ENCODE measurements at places on chromosomes 11 and 22. TPM values are rescaled to one million over a fixed set of nuclear protein-coding genes. Genes with fewer than 3 reads are reported as not detected.
A peak's percentile ranks its signal among the peaks of the same experiment; 100 is the strongest.

DNA sequence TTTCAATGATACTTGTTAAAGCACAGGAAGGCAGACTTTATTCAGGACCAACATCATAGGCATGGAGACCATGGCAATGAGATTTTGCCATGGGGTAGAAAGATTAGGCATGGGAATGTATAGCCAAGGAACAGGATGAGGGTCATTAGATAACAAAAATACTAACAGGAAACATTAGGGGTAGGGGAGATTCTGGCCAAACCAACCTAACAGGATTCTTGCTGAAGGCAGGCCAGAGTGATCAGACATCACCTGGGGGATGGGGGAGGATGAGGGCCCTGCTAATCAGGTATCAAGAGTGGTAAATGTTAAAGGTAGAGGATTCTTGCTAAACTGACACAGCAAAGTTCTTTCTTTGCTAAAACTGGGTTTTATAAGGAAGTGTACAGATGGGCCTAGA is 481.8 kb downstream of the ETS1 start:
- no peaks in the 10 kb centered on the region for H3K27me3 ChIP-seq
- H3K4me1 ChIP-seq = no peaks in the 10 kb centered on the region

- DNase-seq = no peak
- no peak overlapping the region for H3K27ac ChIP-seq
- no peaks in the 10 kb centered on the region for H3K27me3 ChIP-seq
- H3K4me1 ChIP-seq = peaks cover 8% of the 10 kb centered on the region
- H3K36me3 ChIP-seq = no peaks in the 10 kb centered on the region
These were observed 2.5 kb upstream of the SUSD2 start for GRCh38 chr22:24178502-24179440.

DNA sequence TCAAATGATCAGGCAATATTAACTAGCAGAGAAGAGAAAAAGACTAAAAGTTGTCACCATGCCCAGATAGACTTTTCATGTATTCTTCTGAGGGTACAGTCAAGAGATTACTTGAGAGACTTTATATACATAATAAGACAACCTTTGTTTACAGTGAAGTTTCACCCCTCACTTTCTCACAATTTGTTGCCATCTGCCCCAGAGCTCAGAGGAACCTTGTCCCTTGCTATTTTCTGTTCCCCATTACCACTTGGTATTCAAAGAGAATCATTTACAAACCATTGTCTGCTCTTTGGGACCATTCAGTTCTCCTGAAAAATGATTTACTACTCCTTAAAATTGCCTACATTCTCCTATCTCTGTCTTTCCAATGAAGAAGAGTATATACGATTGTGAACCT is 544.6 kb downstream of the CNTN5 start:
- H3K4me1 ChIP-seq = no peaks in the 10 kb centered on the region
- H3K36me3 ChIP-seq = no peaks in the 10 kb centered on the region
- DNase-seq = no peak
- no peaks in the 10 kb centered on the region for H3K27me3 ChIP-seq
- H3K4me3 ChIP-seq = no peak overlapping the region
- H3K27ac ChIP-seq = no peak overlapping the region

- H3K36me3 ChIP-seq = no peaks in the 10 kb centered on the region
- DNase-seq = no peak
- H3K27ac ChIP-seq = no peak overlapping the region
These were observed 21.2 kb upstream of the CLMP start for GRCh38 chr11:123216249-123216648.

DNA sequence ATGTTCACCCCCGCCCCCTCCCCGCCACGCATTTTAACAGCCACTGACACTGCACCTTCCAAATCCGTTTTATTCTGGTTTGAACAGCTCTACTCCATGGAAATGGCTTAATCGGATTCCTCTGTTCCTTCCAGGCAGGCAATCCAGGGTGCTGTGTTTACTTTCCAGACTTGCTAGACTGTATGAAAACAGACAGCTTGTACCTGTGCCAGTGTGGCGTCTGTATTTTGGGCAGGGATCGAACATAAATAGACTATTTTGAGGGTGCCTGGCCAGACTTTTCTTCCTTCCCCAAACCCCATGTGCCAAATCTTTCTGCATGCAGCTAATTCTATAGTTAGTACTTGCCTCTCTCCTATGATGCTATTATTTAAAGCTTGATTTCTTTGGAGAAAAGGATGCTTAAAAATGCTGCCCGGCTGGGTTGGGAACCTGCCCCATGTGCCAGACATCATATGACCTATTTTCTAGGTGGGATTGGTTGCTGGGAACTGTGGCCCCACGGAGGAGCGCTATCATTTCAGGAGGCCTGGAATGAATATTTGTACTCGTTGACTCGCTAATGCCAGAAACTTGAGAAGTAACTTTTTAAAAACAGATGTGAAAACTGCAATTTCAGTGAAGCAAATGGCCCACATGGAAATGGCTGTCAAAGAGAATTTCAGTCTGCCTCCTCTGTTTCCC is 814.8 kb downstream of the BRD1 start:
- H3K27ac ChIP-seq = no peak overlapping the region
- no peak overlapping the region for H3K4me3 ChIP-seq
- H3K27me3 ChIP-seq = no peaks in the 10 kb centered on the region

DNA sequence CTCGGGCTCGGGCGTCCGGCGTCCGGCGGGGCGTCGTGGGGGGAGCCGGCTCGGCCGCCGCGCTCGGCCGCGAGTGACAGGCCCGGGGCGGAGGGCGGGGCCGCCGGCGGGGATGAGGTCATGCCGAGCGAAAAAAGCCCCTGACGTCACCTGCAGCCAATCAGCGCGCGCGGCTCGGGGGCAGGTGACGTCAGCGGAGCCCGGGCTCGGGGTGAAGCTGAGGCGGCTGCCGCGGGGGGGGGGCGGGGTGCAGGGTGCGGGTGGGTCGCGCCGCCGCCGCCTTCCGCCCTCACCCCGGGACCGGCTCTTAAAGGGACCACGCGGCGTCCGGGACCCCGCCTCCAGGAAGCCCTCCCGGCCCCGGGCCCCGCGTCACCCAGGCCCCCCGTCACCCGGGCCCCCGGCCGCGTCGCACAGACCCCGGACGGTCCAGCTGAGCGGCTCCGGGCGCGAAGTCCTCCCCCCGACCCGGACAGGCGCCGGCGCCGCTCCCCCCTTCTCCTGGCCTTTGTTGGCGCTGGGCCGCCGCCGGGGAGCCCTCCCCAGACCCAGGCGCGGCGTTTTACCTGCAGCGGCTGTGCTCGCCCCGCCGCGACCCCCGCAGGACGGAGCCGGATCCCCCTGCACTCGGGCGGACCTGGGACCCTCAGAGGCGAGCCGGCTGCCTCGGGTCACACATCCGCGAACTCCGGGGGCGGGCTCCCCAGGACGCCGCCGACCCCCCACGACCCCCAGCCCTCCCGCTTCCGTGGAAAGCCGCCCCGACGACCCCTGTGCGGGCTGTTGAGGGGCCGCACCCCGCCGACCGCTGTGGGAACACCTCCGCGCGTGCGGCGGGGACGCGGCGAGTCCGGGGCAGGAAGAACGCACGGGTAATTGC is at the start of gene DUSP8:
TSS of gene DUSP8 (minus strand) at position 75 of the 880 bp plus-strand sequence. CDS start 6,445 bp downstream, outside the sequence.
- DNase-seq = peak; percentile 86
- H3K4me3 ChIP-seq = peak within 1 kb of the TSS; percentile 62
- peak within 1 kb of the TSS; percentile 91 for H3K27ac ChIP-seq
- H3K4me1 ChIP-seq = peaks cover 54% of the 10 kb centered on the region

GRCh38 chr11:67060111-67060522 is 3.5 kb downstream of the RHOD start:
- no peak overlapping the region for H3K27ac ChIP-seq
- no peak overlapping the region for H3K4me3 ChIP-seq
- no peaks in the 10 kb centered on the region for H3K36me3 ChIP-seq
- peaks cover 13% of the 10 kb centered on the region for H3K4me1 ChIP-seq
- DNase-seq = no peak

GRCh38 chr11:76495019-76495418 is 50.2 kb downstream of the EMSY start:
- no peak for DNase-seq
- H3K27ac ChIP-seq = no peak overlapping the region
- no peaks in the 10 kb centered on the region for H3K36me3 ChIP-seq

The FOLR2 gene
- total RNA-seq = 7.5 TPM

The OR5AP2 gene
- not detected for total RNA-seq

The MAPK11 gene
- 3.6 TPM for total RNA-seq
